ENCODE measurements at places on chromosomes 16 and 17.

DNA sequence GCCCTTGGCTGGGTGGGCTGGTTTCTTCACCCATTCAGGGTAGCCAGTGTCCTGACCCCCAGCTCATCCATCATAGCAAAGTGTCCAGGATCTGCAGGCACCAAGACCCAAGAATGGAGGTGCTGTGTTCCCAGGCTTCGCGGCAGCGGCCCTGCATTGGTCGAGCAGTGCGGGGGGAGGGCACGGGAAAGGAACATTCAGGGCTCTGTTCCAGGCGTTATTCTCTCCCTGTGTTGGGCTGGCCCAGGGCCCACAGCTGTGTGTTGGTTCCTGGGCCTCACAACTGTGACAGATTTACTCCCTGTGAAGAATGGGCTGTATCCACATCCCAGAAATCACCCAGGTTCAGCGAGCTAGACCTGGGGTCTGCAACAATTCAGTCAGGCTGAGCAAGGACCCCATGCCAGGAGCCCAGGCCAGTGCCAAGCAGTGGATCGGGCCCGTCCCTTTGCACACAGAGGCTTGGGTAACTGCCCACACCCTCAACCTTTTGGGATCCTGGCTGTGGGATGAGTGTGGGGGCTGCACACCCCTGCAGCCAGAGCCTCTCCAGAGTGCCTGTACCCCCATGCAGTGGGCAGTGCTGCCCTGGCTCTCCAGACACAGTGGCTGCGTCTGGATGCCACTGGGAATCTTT, 10.0 kb downstream of the GPT2 start:
- no peak for DNase-seq

DNA sequence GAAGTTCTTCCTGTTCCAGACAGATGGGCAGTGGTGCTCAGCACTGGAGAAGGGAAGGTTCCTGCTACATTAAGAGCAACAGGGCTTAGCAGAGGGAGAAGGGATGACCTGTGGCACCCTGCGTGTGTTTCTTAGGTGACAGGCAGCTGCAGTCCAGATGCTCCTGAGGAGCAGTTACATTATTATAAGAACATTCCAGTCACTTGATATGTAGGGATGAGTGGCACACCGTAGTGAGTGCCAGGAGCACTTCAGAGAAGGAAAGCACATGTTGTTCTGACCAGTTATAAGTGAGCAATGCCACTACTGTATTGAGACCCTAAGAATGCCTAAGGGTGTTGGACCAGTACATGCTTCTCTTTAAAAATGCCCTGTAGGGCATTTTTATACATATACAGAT, 39.9 kb upstream of the MRC2 start:
- DNase-seq = no peak

GRCh38 chr17:72590882-72591281, 470.1 kb downstream of the SOX9 start:
- no peak for DNase-seq

GRCh38 chr17:79622776-79623175, 11.9 kb upstream of the RBFOX3 start:
- no peak for DNase-seq

DNA sequence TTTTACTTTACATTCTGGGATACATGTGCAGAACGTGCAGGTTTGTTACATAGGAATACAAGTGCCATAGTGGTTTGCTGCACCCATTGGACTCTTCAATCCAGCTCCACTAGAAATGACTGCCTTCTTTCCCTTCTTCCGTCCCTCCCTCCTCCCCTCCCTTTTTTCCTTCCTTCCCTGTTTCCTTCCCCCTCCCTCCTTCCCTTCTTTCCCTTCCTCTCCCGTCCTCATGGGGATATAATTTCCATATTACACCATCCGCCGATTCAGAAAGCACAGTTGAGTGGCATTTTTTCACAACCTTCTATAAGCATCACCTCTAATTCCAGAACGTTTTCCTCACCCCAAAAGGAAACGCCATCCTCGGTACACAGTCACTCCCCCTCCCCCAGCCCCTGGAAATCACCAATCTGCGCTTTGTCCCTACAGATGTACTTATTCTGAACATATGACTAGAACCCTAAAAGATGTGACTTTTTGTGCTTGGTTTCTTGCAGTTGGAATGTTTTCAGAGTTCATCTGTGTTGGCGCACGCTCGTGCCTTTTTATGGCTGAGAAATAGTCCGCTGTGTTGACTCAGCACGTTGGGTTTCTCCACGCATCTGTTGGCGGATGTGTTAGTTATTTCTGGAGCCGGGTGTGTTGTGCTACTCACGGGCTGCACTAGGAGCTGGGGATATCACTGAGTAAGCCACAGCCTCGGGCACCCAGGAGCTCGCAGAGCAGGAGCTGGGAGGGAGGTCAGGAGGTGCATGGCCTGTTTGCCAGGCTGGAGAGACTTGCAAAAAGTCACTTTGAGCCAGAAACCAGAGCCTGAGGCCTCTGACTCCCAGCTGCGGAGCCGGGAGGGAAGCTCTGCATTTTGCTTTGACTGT, 336.4 kb downstream of the SEC14L1 start:
- peak; percentile 99 for DNase-seq

DNA sequence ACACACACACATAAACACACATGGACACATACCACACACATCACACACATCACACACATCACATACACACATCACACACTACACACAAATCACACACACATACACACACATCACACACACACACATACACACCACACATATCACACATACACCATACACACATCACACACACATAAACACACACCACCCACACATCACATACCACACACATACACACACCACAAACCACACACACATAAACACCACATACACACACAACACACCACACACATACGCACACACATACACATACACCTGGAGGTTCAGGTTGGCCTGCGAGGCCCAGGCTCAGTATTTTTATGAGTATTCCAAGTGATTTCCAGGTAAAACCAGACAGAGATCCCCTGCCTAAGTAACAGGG, 279.5 kb downstream of the FOXL1 start:
- no peak for DNase-seq

GRCh38 chr16:8493972-8494371, 96.3 kb downstream of the TMEM114 start:
- DNase-seq = no peak

- DNase-seq = no peak
These were observed 255.3 kb upstream of the PMFBP1 start for GRCh38 chr16:72427051-72427782.

GRCh38 chr17:5355421-5356129, 63.9 kb downstream of the NUP88 start:
- no peak for DNase-seq

All from ELR (cell line).